ENCODE measurements at places on chromosomes 16 and 17.

- DNase-seq = no peak
Observed at GRCh38 chr17:52827526-52827925, 669.0 kb upstream of the CA10 start.

DNA sequence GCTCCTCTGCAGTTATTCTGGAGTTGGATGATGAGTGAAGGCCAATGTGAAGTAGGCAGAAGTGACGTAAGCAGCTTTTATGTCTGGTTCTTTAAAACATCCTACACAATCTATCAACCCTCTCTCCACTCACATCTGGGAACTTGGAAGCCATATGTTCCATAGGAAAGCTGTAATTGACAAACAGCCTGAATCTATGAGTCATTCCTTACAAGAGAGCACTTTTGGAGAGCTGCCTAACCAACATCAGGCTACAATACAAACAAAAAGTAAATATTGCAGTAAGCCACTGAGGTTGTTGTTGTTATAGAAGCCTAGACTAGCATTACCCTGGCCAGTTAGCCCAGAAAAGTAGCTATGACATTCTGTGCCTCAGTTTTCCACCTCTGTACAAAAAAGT lies 5.9 kb downstream of the CCL7 start:
- no peak for DNase-seq

- no peak for DNase-seq
Observed at GRCh38 chr16:86220561-86220960, 289.8 kb upstream of the FOXF1 start.

GRCh38 chr16:28981517-28981916 lies 3.3 kb upstream of the LAT start:
- no peak for DNase-seq

DNA sequence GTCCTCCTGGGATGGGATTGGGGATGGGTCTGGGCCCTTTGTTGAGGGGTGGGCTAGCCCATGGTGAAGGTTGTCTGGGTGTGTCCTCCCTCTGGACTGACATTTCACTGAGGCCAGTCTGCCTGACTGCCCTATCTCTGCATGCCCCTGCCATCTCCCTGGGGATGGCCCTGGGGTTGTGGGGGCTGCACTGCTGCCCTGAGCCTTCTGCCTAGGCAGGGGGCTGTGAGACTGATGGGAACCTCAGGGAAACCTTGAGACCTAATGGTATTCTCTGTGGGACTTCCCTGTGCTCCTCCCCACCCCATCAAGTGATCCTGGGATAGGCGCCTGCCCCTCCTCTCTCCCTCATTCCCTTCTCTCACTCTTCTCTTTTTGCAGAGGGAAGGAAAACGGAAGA lies 19.9 kb downstream of the RAI1 start:
- DNase-seq = no peak

DNA sequence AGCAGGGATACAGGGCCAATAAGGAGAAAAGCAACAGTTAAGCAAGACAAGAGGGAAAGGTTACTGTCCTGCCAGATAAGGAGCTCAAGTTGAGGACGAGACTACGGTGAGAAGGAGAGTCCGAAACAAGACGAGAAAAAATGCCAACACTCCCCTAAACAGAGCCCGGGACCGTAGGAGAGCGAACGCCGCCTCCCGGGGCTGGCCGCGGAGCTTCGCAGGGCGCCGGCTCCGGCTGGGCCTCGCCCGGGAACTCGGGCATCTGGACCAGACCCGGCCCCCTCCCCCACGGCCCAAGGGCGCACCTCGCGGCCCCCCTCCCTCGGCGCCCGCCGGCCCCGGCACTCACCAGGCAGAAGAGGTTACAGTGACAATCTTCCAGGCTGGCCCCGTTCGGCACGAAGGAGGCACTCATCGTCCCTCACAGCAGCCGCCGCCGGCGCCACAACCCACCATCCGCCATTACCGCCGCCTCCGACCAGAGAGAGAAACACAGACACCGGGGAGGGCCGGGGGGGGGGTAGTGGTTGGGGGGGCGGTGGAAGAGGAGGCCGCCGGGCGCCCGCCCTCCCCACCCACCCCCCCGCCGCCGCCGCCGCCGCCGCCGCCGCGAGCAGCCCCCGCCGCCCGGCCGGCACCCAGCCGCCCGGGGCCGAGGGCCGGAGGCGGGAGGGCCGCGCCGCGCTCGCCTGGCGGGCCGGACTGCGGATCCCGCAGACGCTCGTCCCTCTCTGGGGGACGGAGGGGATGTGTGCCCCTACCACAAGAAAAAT lies at the start of gene MED13:
Gene MED13, minus strand, starts transcription at position 488 of the 773 bp plus-strand sequence. Its CDS starts 73 bp downstream, at position 415.
- no peak for DNase-seq

DNA sequence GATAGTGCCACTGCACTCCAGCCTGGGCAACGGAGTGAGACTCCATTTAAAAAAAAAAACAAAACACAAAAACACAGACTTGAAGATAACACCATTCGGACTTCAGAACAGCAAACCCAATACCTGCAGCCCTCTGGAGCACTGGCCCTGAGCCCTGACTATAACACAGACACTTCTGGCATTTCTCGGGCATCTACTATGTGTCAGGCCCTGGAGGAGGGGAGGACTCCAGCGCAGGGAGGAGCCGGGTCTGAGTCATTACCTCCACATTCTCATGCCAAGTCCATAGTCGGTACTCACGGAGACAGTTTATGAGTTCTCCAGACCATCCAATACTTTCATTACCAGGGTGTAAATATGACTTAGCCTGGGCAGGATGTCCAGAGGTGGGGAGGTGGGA lies 48.8 kb downstream of the PITPNM3 start:
- DNase-seq = peak; percentile 88

- DNase-seq = no peak
Observed at GRCh38 chr17:77308861-77309726, 168.3 kb downstream of the SEC14L1 start.

GRCh38 chr17:8691931-8692330 lies 52.7 kb downstream of the CCDC42 start:
- DNase-seq = no peak

GRCh38 chr16:87608400-87608985 lies 6.2 kb downstream of the JPH3 start:
- DNase-seq = no peak

GRCh38 chr16:2782583-2783351 lies 4.6 kb downstream of the PRSS33 start:
- DNase-seq = no peak

- no peak for DNase-seq
Observed at GRCh38 chr17:79650861-79651260, 40.0 kb upstream of the RBFOX3 start.

DNA sequence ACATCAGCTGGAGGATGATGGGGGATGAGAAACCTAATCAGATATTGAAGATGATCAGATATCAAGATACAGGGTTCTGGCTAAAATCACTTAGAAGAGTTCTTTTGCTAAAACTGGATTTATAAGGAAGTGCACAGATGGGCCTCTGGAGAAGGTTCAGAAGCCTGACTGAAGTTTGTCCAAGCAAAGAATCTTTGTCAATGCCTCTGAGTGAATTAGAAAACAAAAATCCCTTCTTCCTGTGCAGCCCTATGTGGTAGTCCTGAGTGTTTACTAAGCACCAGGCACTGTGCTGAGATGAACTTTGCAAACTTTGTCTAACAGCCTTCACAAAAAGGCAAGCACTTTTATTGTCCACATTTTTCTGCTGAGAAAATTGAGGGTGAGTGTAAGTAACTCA lies 11.4 kb upstream of the CENPV start:
- DNase-seq = no peak

DNA sequence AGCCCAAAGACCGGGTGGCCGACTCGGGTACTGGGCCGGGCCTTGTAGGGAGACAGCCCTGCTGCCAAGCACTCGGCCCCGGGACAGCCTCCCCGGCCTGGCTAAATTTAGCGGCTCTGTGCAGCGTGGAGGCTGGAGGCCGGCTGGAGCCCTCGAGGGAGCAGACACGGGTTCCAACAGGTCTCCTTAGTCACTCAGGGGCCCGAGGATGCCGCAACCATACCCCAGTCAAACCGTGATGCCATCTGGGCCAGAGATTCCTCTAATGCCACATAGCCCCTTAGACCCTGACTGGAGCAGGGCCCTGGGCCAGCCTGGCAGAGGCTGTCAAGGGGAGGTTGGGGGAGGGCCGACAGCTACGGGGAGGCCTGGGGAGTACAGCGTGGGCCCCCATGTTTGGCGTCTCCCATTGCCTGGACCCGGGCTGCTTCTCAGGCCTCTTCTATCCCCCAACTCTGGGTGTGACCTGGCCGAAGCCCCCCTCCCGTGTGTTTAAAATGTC lies 2.9 kb upstream of the P2RX1 start:
- no peak for DNase-seq

DNA sequence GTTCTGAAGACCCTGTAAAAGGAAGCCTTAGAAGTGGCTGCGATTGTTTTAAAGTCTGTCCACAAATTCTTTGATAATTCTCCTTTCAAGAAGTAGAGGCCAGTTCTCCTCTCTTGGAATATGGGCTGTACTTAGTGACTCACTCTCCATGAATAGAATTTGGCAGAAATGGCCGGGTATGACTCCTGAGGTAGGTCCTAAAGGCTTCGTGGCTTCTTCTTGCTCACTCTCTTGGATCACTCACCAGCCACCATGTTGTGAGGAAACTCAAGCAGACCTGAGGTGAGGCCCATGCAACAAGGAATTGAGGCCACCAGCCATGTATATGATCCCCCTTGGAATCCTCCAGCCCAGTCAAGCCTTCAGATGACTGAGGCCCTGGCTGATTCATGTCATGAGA lies 75.8 kb downstream of the WWOX start:
- DNase-seq = no peak

GRCh38 chr17:80839511-80839941 lies 152.1 kb upstream of the CHMP6 start:
- no peak for DNase-seq
